ENCODE measurements at places on chromosomes 16 and 17.

DNA sequence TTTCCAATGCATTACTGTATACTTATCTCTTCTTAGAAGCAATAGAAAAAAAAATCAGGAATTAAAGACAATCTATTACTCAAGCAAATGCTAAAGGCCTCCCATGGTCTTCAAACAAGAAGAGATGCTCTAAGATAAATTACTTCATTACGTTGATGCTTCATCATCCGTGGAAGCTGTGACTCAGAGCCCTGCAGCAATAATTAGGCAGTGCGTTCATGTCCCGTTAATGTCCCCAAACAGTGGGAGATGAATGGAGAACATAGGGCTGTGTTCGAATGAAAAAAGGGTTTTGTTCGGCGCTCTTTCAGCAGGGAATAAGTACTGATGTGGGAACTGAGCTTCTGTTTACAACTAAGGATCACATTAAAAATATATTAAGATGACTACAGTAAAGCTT, 15.9 kb upstream of the PDXDC1 start:
- DNase-seq: no peak

- no peak for DNase-seq
Observed at GRCh38 chr16:17252701-17253100, 218.1 kb downstream of the XYLT1 start.

- DNase-seq: peak; percentile 33
Observed at GRCh38 chr16:28279006-28279405, 13.3 kb upstream of the SBK1 start.

GRCh38 chr16:7221157-7221556, 111.5 kb upstream of the RBFOX1 start:
- DNase-seq: no peak

GRCh38 chr16:11064851-11065250, 120.5 kb downstream of the CLEC16A start:
- DNase-seq: no peak

DNA sequence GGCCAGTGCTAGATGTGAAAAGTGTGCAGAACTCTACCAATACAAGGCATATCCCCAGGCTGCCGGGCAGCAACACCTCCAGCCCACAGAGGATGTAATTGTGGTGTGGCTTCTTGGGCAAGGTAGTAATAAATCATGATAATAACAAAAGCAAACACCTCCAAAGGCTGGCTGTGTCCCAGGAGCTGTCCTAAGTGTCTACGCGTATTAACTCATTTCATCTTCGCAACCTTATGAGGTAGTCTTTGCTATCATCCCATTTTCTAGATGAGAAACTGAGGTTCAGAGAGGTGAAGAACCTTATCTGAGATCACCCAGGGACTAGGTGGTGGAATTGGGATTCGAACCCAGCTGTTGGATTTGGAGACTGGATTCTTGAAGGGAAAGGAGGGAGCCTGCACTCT, 5.3 kb downstream of the PDK2 start:
- no peak for DNase-seq

DNA sequence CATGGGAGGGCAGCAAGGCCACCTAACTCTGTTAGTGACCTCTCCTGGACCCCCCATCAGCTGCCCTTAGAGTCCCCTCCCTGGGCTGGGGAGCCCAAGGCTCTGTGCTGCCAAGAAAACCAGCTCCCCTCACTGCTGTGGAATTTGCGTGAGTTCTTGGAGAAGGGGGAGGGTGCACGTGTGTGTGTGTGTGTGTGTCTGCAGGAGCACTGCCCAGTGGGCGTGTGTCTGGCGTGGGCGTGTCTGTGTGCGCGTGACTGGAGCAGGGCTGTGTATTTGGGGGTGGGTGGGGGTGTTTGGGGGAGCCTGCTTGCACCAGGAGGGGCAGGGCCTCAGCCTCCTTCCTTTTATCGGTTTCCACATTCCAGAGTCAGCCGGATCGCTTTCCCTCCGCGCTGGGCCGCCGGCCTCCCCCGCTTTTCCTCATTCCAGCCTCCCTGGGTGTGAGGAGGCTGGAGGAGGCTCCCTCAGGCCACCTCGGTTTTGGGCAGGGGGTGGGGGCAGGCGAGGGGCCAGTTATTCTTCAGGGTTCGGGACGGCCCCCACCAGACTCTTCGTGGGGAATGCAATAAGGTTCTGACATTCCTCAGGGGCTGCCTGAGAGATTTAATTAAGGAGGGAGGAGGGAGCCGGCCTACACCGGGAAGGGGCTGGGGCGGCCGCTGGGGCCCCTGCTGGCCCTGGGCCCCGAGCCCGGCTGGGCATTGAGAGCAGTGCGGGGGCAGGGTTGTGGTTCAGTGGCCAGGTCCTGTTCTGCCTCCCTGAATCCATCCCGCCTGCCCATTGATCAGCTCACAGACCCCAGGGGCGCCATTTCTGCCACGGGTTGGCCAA, 2.5 kb downstream of the VASN start:
- DNase-seq: no peak

- no peak for DNase-seq
Observed at GRCh38 chr17:70527364-70527888, 358.1 kb downstream of the KCNJ2 start.

GRCh38 chr17:12318571-12319266, 298.0 kb downstream of the MAP2K4 start:
- DNase-seq: no peak

GRCh38 chr16:1170076-1170418, 17.1 kb downstream of the CACNA1H start:
- DNase-seq: no peak

DNA sequence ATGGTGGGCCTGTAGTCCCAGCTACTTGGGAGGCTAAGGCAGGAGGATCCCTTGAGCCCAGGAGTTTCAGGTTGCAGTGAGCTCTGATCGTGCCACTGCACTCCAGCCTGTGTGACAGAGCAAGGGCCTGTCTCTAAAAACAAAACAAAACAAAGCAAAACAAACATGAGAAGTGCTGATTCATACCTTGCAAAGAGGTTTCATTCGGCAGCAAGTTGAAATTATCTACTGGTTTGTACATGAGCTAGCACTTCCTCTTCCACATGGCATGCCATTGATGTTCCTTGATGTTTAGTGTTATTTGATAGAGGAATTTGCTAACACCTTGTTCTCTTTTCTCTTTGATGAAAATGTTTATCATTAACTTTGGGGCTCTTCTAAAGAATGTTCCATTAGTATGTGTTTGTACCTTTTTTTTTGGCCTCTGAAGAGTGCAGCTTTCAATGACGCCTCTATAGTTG, 50.6 kb downstream of the SPECC1 start:
- DNase-seq: no peak

DNA sequence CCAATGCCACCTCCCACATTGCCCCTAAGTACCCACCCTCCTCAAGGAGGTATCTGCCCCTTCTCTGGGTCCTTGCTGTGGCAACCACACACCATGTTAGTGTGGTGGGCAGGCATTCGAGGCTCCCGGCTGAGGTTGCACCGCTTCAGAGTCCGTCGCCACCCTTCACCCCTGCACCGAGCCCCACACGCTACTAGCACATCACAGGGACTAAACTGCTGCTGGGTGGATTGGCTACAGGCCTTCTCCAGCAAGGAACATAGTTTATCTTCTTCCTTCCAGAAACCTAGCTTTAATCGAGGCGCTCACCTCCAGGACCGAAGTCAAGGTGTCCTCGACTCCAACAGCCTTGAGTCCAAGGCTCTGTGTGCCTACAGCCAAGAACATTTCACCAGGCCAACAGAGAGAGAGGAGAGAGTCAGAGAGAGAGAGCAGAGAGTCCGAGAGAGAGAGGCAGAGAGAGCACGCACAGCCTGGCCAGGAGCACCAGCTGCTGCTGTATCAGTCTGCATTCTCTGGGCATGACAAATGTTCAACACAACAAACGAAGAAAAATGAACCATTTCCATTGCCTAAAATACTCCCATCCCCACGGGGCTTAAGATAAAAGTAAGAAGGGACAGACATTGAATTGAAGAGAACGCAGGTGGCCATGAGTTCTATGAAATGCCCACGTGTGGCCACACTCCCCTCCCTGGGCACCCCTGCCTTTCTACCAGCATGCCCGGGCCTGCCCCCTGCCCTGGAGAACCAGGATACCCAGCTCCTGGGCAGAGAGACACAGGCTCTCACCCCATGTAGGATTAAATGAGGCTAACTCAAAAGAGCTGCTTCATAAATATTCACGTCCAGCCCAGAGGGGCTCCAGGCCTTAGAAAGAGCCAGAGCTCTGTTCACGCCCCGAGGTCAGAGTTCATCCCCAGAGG, 94.9 kb downstream of the RBFOX3 start:
- DNase-seq: no peak

GRCh38 chr16:22296225-22297113, 740 bp upstream of the POLR3E start:
- no peak for DNase-seq

DNA sequence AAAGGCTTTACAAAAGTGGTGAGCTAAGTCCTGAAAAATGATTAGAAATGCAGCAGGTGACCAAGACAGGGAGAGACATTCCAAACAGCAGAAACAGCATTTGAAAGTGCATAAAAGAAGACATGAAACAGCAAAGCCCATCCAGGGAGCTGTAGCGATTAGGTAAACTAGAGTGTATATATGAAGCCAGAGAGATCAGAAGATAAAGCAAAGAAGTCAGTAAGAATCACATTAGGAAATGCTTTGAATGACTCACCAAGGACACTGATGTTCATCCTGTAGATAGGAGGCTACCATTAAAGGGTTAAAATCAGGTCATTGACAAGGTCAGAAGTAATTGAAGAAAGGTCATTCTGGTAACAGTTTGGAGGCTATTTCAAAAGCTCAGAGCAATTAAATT, 27.6 kb upstream of the VAT1L start:
- DNase-seq: no peak

DNA sequence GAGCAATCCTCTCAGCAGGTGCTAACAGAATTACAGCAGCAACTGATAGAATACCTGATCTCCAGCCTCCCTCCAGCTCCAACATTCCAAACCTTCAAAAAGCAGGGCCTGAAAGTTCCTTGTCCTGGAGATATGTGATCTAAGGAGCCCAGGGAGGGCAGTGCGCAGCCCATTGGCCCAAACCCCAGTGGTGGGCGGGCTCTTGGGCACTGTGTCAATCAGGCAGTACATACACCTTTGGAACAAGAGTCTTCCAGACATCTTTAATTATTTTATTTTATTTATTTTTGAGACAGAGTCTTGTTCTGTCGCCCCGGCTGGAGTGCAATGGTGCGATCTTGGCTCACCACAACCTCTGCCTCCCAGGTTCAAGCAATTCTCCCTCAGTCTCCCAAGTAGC, 24.2 kb downstream of the SLC12A3 start:
- no peak for DNase-seq

GRCh38 chr16:75506107-75506506, 10.9 kb upstream of the CHST6 start:
- no peak for DNase-seq

- no peak for DNase-seq
Observed at GRCh38 chr17:43814026-43814425, 18.9 kb downstream of the MPP3 start.

GRCh38 chr16:79062336-79062735, 538.2 kb downstream of the MAF start:
- DNase-seq: no peak

DNA sequence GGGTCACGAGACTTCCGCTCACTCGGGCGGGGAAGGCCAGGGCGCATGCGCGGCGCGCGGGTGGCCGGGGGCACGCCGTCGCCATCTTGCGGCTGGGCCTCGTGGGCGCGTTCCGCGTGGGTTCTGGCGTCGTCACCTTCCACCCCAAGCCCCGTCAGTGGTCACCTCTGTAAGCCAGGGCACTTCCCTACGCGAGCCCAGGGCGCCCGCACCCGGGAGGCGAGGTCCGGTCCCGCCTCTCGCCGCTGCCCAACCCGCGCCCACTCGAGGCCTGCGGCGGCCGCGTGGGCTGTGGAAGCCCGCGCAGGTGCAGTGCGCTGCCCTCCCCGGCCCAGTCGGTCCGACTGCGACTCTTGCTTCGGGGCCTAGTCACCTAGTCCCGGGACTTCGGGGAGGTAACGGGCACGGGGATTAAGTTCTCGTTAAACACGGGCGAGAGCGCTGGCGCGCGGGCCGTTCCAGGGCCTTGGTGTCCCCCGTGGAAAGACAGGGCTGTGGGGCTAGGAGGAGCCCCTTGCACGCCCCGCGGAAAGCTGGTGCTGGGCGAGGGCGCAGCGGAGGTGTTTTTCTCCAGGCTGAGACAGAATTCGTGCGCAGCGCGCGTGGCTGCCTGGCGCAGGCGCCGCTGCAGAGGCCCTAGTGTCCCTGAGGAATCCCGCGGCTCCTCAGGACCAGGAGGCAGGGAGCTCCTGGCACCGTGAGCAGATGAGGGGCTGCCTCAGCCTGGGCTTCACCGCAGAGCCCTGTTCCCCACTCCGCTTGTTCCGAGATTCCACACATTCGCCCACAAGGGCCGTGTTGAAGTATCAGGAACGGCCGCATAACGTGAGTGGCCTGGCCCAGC, 472 bp upstream of the ARHGDIA start:
- peak; percentile 95 for DNase-seq

GRCh38 chr16:66205287-66206231, 160.9 kb upstream of the CDH5 start:
- no peak for DNase-seq

DNA sequence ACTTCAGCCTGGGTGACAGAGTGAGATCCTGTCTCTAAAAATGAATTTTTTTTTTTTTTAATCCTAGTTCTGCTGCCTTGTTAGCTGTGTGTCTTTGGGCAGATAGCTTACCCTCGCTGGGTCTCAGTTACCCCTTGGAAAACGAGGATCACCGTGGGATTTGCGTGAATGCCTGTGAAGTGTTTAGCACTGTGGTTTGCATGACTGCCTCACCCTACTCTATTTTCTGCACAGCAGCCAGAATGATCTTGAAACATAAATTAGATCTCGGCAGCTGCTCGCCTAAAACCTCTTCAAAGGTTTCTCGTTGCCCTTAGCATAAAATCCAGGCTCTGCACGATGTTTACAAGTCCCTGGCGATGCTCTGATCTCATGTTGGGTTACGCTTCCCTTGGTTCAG, 71.2 kb upstream of the GRIN2A start:
- DNase-seq: no peak

DNA sequence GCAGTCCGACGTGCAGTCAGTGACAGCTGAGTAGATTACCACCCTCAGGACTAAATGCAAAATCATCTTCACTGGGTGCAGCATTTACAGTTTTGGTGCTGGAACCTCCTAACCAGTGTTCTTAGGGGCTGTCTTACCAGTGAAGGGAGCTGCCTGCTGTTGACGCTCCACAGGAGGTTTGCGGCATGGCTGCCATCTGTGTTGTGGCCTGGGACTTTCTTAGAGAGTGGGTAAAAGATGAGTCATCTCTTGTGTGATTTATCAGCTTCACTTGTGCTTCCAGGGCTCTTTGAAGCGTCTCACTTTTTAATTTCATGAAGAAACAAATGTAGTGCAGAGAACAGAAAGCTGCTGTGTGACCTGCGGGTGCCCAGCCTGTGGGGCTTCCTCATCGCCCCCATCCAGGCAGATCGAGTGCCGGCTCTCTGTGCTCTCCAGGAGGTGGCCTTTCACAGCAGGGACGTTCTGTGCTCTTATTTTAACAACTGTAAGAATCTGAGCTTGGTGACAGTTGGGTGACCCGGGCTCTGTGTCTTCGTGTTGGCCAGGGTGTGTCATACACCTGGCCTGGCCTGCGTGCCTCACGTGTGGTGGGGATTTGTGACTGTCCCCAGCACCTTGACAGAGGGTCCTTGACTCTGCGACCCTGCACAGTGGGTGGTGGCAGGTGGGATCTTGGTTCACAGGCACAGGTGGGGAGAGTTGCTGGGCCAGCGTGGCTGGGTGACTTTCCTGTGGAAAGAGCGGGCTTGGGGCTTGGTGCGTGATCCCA, 24.3 kb upstream of the ZNF750 start:
- DNase-seq: peak; percentile 89
